Brain microvascular endothelial cell (primary cell): ENCODE measurements at places on chromosomes 2 and 18.
A peak's percentile ranks its signal among the peaks of the same experiment; 100 is the strongest.

- DNase-seq, result no peak
Observed at GRCh38 chr18:40431071-40431985, 1523.7 kb upstream of the PIK3C3 start.

GRCh38 chr2:29443627-29444026, 328.4 kb downstream of the CLIP4 start:
- no peak for DNase-seq

- no peak for DNase-seq
Observed at GRCh38 chr2:45311559-45311958, 299.5 kb downstream of the SRBD1 start.

DNA sequence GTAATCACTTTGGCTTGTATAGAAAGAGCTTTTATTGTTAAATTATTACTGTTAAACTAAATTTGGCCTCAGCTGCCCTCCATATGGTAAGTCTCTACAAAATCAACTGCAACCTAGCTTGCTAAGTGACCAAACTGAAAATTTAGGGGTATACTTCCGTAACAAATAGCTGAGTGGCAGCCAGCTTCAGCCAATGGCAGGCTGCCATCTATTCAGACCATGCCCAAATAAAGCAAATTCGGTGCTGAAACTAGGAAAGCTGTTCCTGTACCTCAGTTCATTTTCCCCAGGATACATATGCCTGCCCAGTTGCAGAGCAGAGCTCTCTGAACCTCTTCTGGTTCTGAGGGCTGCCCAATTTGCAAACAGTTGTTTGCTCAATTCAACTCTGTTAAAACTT, 94.8 kb downstream of the EML6 start:
- no peak for DNase-seq

- DNase-seq, result peak; percentile 92
Observed at GRCh38 chr2:99881901-99882591, 260.3 kb downstream of the AFF3 start.

DNA sequence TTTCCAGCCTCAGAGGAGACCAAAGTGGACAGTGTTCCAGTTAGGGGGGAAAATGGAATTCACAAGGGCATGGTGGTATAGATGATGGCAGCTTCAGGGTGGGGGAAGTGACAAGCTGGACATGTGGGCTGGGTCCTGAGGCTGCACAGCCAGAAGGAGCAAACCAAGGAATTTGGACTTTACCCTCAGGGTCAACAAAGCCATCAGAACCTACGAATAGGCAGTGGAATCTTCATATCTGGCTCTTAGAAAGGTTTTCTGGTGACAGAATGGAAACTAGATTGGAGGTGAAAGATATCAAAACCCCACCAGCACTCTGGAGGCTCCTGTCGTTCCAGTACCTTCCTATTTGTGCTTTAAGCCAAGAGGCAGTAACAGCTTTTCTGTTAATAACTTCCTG, 127.1 kb downstream of the SETBP1 start:
- no peak for DNase-seq

- DNase-seq, result no peak
Observed at GRCh38 chr2:6637330-6637729, 228.4 kb downstream of the CMPK2 start.

- DNase-seq, result no peak
Observed at GRCh38 chr2:182540252-182540651, 113.4 kb upstream of the PDE1A start.

DNA sequence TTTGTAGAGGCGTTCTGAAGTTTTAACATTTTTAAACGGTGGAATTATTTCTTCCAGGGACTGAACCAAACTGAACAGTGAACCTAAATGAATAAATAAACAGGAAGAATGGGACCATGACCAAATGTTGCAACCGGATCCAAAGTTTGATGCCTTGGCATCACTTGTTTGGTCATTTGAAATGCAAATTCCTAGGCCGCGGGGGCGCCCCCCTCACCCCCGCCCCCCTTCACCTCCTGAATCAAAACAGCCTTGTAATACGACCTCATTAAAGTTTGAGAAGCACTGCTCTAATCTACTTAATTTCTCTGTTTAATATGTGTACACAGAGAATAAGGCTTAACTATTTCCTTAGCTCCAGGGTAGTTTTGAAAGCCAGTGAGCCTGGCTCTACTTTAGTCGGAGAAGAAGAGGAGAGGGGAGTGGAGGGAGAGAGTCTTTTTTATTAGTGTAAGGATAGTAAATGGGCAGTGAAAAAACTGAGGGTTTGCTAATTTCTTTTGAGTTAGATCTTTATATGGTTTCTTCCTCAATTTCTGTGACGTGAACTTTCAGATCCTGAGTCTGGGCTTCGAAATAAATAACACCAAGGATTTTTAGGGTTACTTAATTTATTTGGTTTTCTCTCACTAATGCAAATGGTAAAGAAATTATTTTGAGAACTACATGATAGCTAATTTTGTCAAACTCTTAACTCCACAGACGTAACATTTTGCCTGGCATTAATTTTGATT, 5.7 kb downstream of the C2orf80 start:
- DNase-seq, result no peak

- DNase-seq, result peak; percentile 40
Observed at GRCh38 chr18:76495435-76496193, 572 bp upstream of the ZNF516 start.

GRCh38 chr2:133581010-133581760, 12.9 kb upstream of the NCKAP5 start:
- DNase-seq, result no peak

- DNase-seq, result peak; percentile 87
Observed at GRCh38 chr2:237700512-237701032, 73.2 kb downstream of the LRRFIP1 start.

DNA sequence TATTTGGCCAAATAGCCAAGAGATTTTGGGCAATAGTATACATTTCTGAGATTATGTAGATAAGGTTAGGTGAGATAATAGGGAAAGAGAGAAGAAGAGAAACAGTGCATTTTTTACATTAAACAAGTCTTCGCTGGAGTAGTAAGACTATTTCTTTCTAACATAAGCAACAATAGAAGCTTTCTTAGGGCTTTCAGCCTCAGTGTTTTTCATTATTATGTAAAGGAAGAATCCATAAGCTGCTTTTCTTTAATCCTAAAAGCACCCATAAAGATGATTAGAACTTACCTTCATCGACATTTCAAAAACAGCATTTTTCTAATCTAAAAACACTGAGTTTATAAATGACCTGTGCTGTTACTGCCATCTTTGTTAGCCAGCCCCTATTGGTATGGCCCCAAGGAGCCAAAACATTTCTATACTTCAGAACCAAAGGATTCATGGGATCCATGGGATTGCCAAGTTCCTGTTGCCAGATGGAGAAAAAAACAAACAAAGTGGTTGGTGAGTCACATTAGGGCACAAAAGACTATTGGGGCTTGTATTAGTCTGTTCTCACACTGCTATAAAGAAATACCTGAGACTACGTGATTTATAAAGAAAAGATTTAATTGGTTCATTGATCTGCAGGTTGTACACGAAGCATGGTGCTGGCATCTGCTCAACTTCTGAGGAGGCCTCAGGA, 88.2 kb downstream of the SCG2 start:
- no peak for DNase-seq

GRCh38 chr2:174048243-174048642, 83.1 kb upstream of the SP3 start:
- no peak for DNase-seq

DNA sequence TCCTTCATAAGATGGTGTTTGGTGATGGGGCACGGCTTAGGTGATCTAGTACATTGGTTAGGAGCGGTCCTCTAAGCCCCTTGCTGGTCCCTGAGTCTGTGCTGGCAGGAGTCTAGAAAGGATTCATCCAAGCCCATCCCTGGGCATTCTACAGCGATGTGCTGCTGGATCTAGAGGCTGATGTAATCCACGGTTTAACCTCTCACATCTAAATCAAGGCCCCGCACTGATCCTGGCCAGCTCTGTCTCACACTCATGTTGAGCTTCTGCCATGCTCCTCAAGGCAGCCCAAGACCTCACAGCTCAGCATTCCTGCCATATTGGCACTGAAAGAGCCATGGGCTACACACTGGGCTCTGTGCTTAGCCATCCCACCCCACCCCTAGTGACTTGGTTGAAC, 664.8 kb downstream of the STK39 start:
- no peak for DNase-seq

DNA sequence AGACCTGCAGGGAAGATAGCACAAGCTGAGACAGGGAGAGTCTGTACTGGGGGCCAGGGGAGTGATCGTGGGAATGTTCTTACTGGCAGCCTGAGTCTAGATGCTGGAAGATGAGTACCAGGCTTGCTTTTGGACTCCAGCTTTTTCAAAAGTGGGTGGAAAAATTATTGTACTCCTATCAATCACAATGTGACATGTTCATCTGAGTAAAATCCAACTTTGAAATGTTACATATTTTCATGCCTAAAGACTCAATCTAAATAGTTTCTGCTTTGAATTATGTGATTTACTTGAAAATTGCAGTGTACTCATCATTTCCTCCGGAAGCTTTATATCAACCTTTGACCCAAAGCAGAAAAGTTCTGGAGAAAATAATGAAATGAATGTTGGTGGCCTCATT, 49.7 kb upstream of the ST3GAL5 start:
- DNase-seq, result no peak

DNA sequence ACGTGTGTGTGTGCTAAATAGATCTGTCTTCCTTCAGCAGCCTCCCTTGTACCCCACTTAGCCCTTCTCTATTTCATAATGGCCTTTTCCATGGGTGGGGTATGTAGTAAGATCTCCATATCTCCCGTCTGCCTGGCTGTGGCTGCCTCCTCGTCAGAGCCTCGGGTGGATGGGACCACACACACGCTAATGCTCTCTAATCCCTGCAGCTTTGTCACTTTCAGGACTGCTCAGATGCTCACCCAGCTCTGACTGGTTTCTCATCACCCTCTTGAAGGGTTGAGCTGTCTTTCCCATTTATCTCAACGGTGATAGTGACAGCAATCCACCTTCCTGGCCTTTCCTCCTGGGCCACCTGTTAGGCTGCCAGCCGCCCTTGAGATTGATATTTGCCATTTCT, 95.3 kb downstream of the DCC start:
- no peak for DNase-seq
